ENCODE measurements at places on chromosomes 2 and 18. TPM values are rescaled to one million over a fixed set of nuclear protein-coding genes. Genes with fewer than 3 reads are reported as not detected.
A peak's percentile ranks its signal among the peaks of the same experiment; 100 is the strongest.

Gene SULT1C4
- total RNA-seq, result 4.1 TPM

Gene REG3A
- total RNA-seq, result not detected

- no peak for DNase-seq
Observed at GRCh38 chr2:9345343-9345742, 78.0 kb downstream of the ITGB1BP1 start.

DNA sequence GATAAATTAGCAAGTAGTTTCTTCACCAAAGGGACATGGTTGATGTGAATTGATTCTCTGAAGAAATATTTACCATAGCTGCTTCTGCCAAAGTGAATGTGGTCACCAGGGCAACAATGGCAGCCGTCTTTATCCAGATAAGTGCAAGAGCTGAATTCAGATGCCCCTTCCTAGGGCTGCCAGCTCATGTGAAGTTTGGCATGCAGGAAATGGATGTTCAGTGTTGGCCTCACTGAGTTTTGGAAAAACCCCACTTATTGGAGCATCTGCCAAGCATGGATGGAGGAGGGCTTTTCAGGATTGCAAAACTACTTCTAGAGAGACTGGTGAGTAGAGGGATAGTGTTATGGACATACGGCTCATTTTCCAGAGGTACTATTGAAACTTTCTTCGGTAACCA is 80.8 kb downstream of the FMNL2 start:
- DNase-seq, result no peak

GRCh38 chr18:61541673-61542072 is 208.4 kb downstream of the CDH20 start:
- no peak for DNase-seq

GRCh38 chr2:68088940-68089339 is 26.1 kb upstream of the C1D start:
- no peak for DNase-seq

DNA sequence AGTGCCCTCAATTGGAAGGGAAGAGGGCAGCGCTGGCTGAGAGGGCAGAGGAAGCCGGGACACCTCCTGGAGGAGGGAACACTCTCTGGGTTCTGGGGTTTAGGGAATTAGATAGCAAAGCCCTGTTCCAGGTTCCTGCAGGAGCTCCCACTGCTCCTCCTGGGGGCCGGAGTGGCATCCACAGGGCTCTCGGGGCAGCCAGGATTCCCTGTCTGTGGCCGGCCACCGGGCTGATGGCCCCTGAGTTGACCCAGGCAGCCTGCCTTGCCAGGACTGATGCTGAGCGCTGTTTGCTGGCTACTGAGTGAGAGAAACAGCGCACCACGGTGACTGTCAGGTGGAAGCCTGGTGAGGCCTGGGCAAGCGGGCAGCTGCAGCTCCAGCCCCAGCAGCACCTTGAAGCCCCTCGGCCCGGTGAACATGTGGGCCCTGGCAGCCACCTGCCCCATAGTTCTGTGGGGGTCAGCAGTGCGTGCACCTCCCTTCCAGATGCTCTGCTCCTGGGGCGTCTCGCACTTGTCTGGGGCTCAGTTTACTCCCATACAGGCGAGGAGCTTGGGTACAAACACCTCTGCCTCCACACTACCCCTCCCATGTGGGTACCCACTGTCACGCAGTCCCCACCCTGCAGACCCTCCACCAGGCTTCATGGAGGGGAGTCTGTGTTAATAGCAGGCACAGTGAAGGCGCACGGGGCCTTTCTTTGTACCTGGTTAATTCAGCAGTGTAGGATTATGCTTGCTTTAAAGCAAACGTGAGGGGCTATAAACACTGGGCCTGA is 7.7 kb upstream of the ALLC start:
- DNase-seq, result no peak

DNA sequence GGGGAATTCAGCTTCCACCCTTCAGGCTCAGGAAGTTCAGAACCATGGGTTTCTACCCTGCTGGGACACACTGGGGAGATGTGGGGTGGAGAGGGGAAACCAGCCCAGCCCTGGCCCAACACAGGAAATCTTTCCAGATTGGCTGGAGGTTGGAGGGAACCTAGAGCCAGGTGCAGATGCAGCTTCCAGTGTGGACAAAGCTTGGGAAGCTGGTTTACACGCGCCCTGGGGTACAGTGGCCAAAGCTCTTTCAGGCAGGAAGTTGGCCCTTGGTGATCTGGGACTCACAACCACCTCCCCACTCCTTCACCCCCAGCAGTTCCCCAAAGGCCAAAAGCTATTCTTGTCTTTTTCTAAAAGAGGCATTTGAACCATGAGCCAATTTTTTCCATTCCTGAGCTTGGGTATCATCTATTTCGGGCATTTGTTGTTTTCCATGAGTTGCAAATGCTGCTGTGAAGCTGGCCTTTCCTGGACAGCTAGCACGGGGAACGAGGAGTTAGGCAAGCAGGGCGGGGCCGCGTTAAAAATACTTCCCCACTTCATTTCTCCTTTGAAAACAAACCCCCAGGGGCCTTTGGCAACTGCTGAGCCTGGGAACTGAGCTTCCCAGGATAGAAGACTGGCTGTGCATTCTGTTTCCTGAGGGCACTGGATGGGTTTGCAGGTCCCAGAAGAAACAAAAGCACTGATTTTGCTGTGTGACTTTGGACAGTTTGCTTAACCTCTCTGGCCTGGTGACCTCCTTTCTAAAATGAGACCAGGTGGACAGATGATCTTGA is 3.1 kb upstream of the ARID5A start:
- peak; percentile 76 for DNase-seq

DNA sequence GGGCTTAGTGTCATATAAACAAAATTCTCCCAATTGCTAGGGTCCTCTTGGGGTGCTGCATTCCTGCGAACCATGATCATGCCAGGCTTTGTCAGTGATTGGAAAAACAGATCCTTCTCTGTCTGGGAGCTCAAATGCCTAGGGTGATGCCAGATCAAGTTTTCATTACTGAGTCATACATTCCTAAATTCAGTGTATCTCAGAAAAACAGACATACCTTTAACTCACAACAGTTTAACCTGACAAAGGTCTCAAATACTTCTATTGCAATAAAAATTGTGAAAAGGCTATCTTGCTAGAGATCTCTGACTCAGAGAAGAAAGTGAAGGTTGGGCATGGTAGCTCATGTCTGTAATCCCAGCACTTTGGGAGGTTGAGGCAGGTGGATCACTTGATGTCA is 86.9 kb downstream of the SH3YL1 start:
- DNase-seq, result no peak

DNA sequence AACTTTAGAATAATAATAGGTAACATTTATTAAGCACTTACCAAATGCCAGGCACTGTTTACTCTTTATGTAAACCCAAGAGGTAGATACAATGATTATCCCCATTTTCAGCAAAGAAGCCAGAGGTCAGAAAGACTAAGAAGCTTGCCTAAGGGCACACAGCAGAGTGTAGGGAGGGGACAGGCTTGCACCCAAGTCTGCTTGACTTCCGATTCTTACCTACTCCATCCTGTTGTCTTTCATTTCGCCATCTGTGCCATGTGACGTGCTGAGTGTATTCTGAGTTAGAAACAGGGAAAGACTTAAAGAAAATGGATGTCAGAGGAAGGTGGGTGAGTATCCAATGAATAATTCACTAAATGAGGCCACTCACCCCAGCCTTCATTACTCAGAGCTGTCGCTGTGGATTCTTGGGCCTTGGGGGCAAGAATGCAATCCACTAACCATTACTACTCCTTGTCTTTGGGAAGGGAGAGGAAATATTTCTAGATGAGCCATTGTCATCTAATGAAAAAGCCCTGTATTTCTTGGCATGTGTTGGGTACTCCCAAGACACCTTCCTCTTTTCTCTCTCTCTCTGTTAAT is 76.4 kb upstream of the BCL11A start:
- DNase-seq, result no peak

- DNase-seq, result no peak
Observed at GRCh38 chr2:174971868-174972781, 33.1 kb downstream of the CHN1 start.

DNA sequence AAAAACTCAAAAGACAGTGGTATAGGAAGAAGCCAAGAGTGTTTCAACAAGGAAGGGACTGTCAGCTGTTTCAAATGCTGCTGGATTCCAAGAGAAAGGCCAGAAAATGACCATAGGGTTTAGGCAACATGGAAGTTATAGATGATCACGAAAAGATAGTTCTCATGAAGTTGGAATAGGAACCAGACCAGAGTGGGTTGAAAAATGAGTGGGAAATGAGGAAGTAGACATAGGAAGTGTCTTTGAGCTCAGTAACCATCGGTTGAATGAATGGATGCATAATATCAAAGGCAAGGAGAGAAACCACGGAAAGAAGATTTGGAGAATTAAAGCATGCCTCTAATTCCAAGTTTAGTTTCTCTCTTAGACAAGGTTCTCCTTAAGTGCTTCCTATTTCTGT is 1.3 kb downstream of the NCAPH start:
- no peak for DNase-seq

DNA sequence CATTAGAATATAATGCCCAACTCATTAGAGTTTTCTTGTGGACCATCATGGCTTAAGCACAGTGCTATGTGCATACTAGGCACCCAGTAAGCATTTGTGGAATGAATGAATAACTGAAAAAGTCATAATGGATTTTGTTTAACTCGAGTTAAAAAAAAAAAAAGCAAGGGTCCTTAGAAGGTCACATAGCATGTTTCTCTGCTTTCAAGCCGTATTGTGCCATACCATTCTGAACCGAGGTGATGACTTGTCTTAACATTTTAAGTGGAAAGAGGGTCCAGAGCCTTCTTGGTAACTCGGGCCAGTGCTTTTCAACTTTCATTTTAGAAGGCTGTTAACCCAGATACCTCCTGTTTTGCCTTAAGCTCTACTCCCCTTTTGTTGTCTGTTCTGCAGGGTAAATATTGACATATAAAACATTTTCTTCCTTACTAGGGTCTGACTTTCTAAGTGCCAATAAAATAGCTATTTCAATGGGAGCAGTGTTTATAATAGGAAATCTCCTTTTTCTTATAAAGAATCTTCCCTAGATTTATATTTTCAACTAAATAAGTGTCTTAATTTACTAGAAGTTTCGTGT is 787 bp upstream of the ADGRF3 start:
- no peak for DNase-seq

DNA sequence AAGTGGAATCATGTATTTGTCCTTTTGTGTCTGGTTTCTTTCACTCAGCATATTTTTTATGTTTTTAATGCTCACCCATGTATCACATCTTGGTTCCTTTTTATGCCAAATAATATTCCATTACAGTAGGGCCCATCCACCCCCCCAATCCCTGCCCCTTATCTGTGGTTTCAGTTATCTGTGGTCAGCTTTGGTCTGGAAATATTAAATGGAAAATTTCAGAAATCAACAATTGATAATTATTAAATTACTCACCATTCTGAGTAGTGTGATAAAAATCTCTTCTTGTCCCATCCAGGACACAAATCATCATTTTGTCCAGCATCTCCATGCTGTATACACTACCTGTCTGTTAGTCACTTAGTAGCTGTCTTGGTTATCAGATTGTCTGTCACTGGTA is 66.7 kb downstream of the BIRC6 start:
- DNase-seq, result no peak

DNA sequence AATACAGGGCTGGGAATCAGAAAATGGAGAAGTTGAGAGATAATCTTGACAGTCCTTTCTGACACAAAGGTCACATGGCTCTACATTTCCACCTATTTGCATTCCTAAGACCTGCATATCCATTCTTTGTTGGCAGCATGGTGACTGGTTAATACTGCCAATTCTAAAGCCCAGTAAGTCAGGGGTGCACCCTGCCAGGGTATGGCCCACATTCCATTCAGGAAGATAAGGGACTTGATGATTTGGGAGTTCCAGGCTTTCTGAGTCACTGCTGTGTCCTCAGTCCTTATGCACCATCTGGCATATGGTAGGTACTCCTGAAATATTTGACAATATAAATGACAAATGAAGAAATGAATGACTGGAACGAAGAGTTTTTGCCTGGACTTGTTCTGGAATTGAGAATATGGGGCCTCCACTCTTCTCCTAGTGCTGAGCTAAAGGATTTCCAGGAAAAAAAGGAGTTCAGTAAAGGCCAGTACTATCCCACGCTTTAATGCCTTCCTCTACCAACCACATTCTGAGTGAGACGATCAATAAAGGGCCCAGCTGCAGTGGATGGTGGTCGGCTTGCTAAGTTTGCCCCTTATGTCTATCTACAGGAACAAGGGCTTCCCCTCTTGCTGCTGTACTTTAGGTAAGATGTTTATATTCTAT is 31.7 kb upstream of the EIF2AK3 start:
- DNase-seq, result no peak

DNA sequence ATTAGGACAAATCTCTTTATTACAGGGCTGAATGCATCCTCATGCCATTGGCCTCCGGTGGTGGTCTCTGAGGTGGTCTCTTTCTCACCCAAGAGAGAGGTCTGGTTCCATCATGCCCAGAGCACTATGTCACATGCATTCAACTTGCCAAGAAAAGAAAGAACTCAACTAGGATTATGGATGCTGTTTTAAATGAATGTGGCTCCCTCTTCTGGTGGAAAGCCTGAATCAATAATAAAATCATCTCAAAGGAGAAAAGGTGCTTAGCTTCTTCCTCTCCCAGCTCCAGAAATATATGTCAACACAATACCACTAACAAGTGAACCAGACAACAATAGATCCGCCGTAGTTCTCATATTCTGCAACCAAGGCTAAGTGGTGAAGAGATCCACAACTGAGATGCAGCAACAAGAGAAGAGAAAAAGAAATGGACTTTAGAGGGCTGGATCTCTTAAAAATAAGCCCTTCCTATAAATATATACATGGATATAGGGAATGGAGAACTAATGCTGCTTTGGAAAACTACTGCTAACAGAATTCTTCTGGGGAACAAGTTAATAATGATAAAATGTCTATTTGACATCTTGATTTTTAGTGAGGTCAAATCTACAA is 396.8 kb downstream of the NCKAP5 start:
- no peak for DNase-seq

GRCh38 chr2:158359846-158360245 is 96.7 kb downstream of the CCDC148 start:
- no peak for DNase-seq

DNA sequence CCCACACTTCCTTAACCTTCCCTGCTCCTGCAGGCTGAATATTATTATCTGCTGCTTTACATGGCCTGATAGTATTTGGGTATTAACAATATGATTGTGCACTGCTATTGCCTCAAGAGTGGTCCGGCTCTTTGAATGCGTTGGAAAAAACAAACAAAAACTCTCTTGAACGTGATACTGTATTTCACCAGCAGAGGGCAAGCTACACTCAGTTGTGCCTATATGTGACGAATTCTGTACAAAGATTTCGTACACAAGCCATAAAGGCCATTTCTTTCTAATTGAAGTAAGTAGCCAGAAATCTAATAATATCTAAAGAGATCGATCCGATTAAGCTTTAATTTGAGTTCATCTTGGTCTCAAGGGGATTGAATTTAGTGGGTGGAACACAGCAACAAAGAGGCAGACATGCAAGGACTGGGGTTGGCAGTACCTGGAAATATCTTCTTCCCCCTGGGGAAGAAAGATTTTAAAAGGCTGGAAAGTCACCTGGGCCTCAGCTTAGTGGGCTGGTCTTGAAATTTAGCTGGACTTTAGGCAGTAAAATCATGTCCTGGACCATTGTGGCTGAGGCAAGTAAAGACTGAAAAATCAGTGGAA is 49.3 kb upstream of the RAB6D start:
- DNase-seq, result peak; percentile 65

GRCh38 chr2:120390381-120391055 is 44.6 kb downstream of the INHBB start:
- DNase-seq, result no peak

All from mucosa of descending colon (tissue), 3 donors.